ENCODE measurements at places on chromosomes 16 and 17. TPM values are rescaled to one million over a fixed set of nuclear protein-coding genes. Genes with fewer than 3 reads are reported as not detected.

The CCL4 gene
- total RNA-seq, result 287 TPM

The OR1F1 gene
- total RNA-seq, result not detected

DNA sequence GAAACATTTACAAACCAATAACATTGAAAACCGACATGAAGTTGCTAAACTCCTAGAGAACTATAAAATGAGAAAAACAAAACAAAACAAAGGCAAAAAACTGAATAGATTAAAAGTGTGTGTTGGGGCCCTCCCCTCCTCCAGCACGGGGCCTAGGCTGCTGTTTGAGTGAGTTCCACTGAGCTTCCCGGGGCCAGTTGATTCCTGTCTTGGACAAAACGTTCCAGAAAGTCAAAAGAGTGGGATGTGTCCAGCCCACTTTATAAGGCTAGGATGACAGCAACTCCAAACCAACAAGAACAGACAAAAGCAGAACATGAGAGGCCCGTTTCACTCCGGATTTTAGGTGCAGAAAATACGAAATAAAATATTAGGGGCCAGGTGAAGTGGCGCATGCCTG is 11.6 kb upstream of the CSNK1D start:
- DNase-seq, result no peak
- H3K4me3 ChIP-seq, result no peak overlapping the region
- H3K27ac ChIP-seq, result no peak overlapping the region
- no peaks in the 10 kb centered on the region for H3K36me3 ChIP-seq

DNA sequence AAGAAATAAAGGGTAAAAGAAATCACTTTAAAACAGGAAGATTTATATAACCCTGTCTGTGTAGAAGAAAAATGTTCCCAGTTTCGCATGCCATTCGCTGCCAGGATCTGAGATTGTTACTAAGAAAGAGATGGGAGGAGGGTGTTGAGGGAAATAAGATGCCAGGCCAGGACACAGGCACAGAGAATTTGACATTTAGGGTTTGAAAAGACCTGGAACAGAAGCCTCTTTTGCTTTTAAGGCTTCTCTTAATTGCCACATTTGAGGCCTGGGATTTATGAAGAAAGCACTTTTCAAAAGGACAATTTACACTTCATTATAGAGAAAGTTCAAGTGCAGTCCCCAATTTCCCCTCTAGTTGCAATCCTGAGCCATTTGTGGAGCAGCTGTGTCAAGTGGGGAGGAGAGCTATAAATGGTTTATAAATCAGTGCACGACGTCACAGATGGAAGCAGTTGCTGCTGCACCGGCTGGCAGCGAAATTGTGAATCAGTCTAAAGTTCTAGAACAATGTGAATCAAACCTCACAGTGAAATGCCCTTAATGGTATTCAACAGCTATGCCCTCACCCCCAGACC is 26.5 kb upstream of the C16orf87 start:
- H3K27ac ChIP-seq, result no peak overlapping the region
- H3K27me3 ChIP-seq, result no peaks in the 10 kb centered on the region
- H3K4me3 ChIP-seq, result no peak overlapping the region
- DNase-seq, result peak; percentile 15
- H3K4me1 ChIP-seq, result peaks cover 7% of the 10 kb centered on the region

DNA sequence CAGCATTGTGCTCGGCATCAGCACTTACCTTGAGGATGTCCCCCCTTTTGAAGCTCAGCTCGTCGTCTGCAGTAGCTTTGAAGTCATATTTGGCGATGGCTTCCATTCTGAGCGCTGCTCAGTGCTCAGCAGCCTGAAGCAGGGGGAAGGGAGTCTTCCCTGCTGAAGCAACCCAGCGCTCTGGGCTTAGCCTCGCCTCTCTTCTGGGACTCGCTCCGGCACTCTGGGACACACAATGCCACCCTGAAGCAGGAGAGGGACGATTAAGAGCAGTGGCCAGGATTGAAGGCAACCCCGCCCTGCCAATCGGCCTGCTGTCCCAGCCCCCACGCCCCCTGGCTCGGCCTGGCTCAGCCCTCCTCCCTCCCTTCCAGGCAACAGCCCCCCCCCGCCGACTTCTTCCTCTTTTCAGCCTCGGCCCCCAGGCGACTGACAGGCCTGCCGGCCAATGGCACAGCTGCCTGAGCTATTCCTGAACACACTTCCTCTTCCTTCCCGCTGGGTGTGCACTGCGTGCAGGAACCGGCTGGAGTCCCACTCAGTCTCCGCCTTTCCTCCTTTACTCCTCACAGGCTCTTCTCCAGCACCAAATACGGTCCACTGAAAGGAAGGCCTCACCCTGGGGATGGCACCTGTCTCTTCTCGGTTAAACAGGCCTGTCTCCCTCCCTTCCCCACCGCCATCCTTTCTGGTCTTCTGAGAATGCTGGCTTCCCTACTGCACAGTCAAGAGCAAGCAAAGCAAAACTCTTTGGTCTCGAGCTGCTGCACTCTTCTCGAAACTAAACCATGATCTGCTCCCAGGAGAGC is 11.8 kb downstream of the GRB2 start:
- peak overlapping the region; percentile 78 for H3K27ac ChIP-seq
- H3K36me3 ChIP-seq, result peaks cover 29% of the 10 kb centered on the region
- H3K4me1 ChIP-seq, result peaks cover 72% of the 10 kb centered on the region
- peak; percentile 90 for DNase-seq

The TBC1D3E gene
- not detected for total RNA-seq

DNA sequence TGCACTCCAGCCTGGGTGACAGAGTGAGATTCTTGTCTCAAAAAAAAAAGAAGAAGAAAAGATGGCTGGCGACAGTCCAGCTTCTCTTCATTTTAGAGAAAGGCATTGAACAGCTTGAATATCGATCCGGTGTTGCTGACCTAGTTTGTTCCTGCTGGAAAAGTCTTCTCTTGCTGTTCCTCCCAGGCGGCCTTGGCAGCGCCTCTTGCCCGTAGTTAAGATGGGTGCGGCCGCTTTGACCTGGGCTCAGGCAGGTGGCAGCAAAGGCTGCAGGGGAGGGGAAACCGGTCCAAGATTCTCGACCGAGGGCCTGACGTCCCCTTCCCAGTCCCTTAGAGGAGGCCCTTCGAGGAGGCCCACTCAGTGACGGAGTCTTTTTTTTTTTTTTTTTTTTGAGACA is 3.8 kb upstream of the ZNF764 start:
- peak overlapping the region; percentile 81 for H3K27ac ChIP-seq
- H3K4me3 ChIP-seq, result peak overlapping the region; percentile 76
- peaks cover 22% of the 10 kb centered on the region for H3K4me1 ChIP-seq
- peaks cover 5% of the 10 kb centered on the region for H3K36me3 ChIP-seq

DNA sequence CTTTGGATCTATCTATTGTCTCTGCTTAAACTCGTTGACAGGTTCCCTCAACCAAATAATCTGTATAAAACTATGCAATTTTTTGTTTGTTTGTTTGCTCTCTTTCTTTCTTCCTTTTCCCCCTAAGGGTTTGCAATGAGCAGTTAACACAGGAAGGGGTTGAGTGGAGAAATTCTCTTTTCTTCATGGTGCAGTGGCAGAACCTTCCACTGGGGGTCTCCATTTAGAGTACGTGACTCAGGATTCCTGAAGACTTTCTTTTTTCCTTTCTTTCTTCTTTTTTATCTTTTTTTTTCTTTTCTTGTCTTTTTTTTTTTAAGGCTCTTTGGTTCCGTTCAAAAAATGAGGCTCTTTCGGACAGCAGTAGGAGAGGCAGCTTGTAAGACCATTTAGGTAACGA is 19.5 kb upstream of the RBFOX1 start:
- H3K4me3 ChIP-seq, result no peak overlapping the region
- no peaks in the 10 kb centered on the region for H3K36me3 ChIP-seq
- peaks cover 3% of the 10 kb centered on the region for H3K27me3 ChIP-seq

- peaks cover 17% of the 10 kb centered on the region for H3K27me3 ChIP-seq
- H3K36me3 ChIP-seq, result no peaks in the 10 kb centered on the region
- no peaks in the 10 kb centered on the region for H3K4me1 ChIP-seq
- no peak within 1 kb of the TSS for H3K4me3 ChIP-seq
These were observed at the start of gene KRTAP1-5 for GRCh38 chr17:41026715-41027471. KRTAP1-5 (minus strand) TSS chr17:41027208; CDS start chr17:41027155, 53 bp downstream.

DNA sequence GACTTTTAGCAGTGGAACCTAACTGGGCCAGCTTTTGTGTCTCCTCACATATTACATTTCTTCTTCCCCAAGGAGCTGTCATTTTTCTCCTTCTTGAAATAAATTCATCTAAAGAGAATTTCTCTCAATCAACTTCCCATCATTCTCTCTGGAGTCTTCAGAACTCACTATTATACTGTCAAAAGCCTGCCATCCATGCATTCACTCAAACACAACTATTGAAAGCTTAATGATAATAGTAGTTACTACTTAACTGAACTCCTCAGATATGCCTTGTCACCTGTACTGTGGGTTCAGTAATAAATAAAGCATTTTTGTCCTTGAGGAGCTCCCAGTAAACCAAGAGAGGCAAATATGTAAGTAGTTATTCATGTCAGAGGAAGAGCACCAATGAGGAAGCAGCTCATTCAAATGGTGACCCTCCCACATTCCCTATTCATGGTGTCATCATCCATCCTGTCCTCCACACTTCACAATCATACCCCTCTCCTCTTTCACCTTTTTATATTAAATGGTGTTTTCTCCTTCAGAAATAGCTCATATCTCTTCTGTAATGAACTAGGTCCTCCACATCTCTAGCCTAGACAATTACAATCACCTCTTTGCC is 162.6 kb downstream of the CA10 start:
- no peaks in the 10 kb centered on the region for H3K27me3 ChIP-seq
- H3K27ac ChIP-seq, result no peak overlapping the region
- DNase-seq, result no peak
- no peaks in the 10 kb centered on the region for H3K36me3 ChIP-seq

GRCh38 chr17:27982688-27983087 is 59.8 kb upstream of the NLK start:
- H3K27me3 ChIP-seq, result peaks cover 7% of the 10 kb centered on the region
- no peaks in the 10 kb centered on the region for H3K36me3 ChIP-seq
- no peak overlapping the region for H3K27ac ChIP-seq
- H3K4me3 ChIP-seq, result no peak overlapping the region
- no peak for DNase-seq

DNA sequence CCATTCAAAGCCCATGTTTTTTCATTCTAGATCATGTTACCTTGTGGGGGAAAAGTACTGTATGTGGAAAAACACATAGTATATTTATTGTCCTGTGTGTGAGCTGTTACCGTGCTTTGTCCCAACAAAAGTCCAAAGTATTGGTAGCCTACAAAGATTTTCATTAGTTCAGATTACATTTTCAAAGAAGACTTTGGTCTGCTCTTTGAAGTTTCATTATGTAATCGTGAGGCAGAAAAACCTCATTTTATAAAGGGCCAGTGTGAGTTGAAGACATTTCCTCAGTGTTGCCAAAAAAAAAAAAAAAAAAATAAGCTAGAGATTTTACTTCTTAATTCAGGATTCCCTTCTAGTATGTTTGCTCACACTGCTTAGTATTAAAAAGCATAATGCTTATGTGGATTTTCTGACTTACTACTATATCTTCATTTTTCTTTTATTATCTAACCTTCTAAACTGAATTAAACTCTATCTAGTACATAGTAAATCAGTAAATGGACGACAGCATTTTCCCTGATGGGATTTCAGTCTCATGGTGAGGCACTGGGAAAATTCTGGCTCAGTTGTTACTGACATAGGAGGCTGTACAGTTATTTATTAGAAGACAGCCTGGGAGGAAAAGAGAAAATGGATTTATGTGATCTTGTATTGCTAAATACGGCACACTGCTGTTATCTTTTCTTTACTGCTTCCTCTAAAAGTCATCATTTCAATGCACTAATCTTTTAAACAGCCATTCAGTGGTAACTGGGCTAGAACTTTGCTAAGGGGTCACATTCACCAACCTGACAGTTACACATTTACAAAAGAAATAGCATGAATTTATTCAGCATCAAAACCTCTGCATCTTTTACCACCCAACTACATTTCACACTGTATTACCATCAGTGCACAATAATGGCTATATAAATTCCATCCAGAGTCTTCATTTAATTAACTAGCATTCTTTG is 100.6 kb downstream of the STXBP4 start:
- no peak for DNase-seq
- no peak overlapping the region for H3K4me3 ChIP-seq
- H3K4me1 ChIP-seq, result peaks cover 7% of the 10 kb centered on the region
- no peaks in the 10 kb centered on the region for H3K36me3 ChIP-seq
- no peak overlapping the region for H3K27ac ChIP-seq
- H3K27me3 ChIP-seq, result no peaks in the 10 kb centered on the region

DNA sequence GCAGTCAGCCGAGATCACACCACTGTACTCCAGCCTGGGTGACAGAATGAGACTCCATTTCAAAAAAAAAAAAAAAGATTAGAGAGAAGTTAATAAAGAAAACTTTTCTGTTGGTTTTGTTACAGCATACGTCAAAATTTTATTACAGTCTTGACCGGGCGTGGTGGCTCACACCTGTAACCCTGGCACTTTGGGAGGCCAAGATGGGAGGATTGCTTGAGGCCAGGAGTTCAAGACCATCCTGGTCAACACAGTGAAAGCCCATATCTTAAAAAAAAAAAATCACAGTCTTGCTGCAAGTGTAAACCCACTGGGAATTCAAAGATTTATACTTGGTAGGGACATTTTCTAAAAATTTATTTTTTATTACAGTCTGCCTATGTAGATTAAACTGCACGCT is 6.2 kb upstream of the POLR3E start:
- H3K4me1 ChIP-seq, result peaks cover 7% of the 10 kb centered on the region
- H3K36me3 ChIP-seq, result no peaks in the 10 kb centered on the region
- no peak overlapping the region for H3K27ac ChIP-seq

GRCh38 chr17:76189247-76189646 is 48.2 kb upstream of the FOXJ1 start:
- peak overlapping the region; percentile 97 for H3K27ac ChIP-seq
- H3K4me3 ChIP-seq, result peak overlapping the region; percentile 22
- peaks cover 30% of the 10 kb centered on the region for H3K36me3 ChIP-seq
- H3K27me3 ChIP-seq, result no peaks in the 10 kb centered on the region

- no peaks in the 10 kb centered on the region for H3K27me3 ChIP-seq
- H3K36me3 ChIP-seq, result no peaks in the 10 kb centered on the region
- no peak overlapping the region for H3K4me3 ChIP-seq
- no peak for DNase-seq
These were observed 32.6 kb downstream of the RAI1 start for GRCh38 chr17:17713839-17714238.

The ACE gene
- 0.36 TPM for total RNA-seq

The ZFPM1 gene
- 18.0 TPM for total RNA-seq

- DNase-seq, result no peak
- H3K36me3 ChIP-seq, result peaks cover 1% of the 10 kb centered on the region
- H3K4me1 ChIP-seq, result no peaks in the 10 kb centered on the region
- H3K27me3 ChIP-seq, result no peaks in the 10 kb centered on the region
These were observed 93.4 kb downstream of the SSH2 start for GRCh38 chr17:29836643-29837042.

- H3K36me3 ChIP-seq, result peaks cover 10% of the 10 kb centered on the region
- peaks cover 11% of the 10 kb centered on the region for H3K4me1 ChIP-seq
- H3K4me3 ChIP-seq, result no peak overlapping the region
These were observed 16.0 kb downstream of the NDUFAF8 start for GRCh38 chr17:81254955-81255717.

GRCh38 chr17:45857977-45858708 is 13.5 kb downstream of the SPPL2C start:
- H3K4me1 ChIP-seq, result no peaks in the 10 kb centered on the region
- no peak overlapping the region for H3K4me3 ChIP-seq
- peaks cover 24% of the 10 kb centered on the region for H3K27me3 ChIP-seq
